ENCODE measurements at places on chromosomes 16 and 17. TPM values are rescaled to one million over a fixed set of nuclear protein-coding genes. Genes with fewer than 3 reads are reported as not detected.

- DNase-seq: no peak
Measured at GRCh38 chr17:42399121-42399520, 10.9 kb upstream of the STAT3 start.

Gene ESRP2
- 67.0 TPM for total RNA-seq

DNA sequence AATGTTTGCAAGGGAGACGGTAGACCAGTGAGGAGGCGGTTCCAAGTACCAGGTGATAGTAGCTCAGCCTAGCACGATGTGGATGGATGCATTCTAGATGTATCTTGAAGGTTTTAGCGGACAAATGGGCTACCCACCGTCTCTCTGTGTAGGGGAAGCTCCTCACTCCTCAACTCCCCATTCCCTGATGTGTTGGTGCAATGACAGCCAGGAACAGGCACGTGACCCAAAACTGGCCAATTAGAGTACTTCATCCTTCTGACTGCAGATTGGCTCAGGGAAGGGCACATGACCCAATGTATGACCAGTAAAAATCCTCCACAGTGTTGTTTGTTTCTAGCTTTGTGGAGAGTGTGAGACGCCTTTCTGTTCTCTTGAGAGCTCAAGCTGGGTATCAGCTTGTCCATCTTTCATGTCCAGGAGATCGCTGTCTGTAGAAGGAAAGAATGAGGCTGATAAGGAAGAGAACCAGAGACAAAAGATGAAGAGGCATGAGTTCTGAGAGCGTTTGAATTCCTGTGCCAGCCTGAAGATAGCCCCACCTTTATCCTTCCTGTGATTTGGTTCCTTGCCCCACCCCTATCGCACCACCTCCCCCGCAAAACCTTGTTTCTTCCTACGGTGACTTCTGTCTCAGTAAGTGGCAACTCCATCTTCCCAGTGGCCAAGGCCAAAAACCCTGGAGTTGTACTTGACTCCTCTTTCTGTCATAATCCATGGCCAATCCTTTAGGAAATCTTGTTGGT lies 2.3 kb upstream of the BORCS6 start:
- peak; percentile 94 for DNase-seq

DNA sequence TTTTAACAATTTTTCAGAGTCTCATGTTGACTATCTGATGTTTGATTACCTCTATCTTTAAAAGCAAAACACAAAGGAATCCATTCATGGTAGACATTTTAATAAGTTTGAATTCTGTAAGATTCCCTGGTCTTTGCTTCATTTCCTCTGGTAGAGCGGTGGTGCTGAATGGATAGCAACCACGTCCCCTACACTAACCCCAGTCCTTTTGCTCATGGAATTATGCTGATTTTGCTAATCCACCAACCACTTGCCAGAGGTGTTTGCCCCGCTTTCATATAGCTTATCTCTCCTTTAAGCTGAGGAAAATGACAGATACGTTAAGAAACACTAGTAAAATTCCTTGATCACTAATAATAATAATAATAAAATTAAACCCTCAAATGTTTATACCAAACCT lies 9.5 kb downstream of the KCNJ16 start:
- DNase-seq: no peak

GRCh38 chr17:50199803-50200456 lies 1.5 kb downstream of the COL1A1 start:
- DNase-seq: peak; percentile 94

DNA sequence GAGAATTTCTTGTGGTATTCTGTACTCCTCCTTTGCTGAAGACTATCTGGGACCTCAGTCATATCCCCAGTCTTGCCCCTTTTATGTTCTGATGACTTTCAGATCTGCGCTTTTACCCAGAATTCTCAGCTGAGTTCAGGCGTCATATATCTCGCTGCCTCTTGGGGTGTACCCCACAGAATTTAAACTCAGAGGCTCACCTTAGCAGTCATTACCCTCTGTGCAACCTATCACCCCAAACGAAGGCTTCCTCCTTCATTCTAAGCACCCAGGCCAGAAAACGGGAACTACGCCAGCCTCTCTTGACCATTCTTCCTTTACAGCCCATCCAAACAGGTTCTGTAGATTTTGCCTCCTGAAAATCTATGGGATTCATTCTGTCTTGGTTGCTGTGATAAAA lies 574.8 kb upstream of the C16orf82 start:
- DNase-seq: no peak

Gene IRX6
- 0.17 TPM for total RNA-seq

DNA sequence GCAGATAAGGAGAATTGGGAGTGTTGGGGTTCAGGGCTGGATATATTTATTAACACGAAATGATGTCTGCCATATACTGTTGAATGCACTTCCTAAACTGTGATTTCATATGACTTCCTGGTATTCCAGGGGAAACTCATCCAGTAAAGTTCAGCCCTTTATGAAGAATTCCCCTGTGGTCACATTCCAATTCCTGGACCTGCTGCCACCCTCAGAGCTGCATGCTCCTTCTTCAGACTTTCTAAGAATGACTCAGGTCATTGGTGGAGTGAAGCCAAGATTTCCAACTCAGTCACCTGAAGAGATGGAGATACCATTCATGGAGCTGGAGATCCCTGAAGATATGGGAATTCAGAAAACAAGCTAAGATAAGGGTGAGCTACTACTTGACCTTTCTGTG lies 114.2 kb upstream of the TMEM97 start:
- DNase-seq: no peak

Gene CPHXL2
- total RNA-seq: not detected

DNA sequence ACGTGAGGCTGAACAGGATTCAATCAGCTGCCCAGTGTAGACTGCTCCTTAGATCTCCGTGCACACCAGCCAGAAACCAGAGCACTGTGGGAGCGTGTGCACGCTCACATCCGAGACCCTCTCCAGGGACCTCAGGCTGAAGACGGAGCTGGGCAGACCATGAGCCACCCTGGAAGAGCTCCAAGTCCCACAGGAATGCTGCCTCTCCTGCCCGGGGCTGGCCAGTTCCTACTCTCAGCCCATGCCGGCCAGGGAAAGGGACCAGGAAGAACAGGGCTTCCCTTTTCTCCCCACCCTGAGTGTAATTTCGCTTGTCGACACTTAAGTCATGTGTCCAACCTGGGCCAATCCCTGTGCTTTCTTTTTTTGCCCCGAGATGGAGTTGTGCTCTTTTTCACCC lies 6.9 kb downstream of the ALYREF start:
- DNase-seq: no peak

Gene SLC12A3
- 0.20 TPM for total RNA-seq

- DNase-seq: no peak
Measured at GRCh38 chr16:69350536-69351133, 951 bp downstream of the TMED6 start.

Gene KANSL1
- total RNA-seq: 88.1 TPM

GRCh38 chr17:57037411-57037810 lies 47.6 kb upstream of the AKAP1 start:
- no peak for DNase-seq

Gene HBA2
- total RNA-seq: 30.0 TPM

- no peak for DNase-seq
Measured at GRCh38 chr16:1010815-1011214, 29.2 kb downstream of the SOX8 start.

Gene PNMT
- total RNA-seq: 1.8 TPM

DNA sequence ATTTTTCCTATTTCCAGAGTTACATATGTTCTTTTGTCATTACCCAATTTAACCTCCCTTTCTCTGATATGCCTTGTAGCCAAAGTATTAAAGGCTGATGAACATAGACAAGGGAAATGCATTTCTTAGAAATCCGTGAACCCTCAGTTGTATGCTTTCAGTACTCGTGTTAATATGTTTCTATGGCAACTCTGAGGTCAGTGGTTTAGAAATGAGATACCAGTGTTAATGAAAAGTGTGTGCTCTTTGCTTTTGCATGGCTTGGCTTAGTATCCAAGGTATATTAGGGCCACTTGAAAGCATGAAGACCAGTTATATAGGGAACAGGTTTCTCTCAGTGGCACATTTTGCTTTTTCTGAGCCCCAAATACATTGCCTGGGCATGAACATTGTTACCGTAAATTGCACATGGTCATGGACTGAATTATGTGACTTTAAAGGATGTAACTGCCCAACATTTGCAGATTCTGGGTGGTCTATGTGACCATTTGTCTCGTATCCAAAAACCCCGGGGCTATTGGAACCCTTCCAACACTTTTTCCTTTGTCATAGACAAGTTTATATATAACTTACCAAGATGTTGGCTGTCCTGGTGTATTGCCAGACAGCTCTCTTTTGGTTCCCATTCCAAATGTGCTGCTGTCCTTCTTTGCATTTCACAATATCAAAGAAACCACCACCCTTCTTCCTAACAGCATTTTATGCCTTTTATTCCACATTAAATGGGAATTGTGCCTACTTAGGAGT lies 17.5 kb downstream of the ABHD15 start:
- no peak for DNase-seq

DNA sequence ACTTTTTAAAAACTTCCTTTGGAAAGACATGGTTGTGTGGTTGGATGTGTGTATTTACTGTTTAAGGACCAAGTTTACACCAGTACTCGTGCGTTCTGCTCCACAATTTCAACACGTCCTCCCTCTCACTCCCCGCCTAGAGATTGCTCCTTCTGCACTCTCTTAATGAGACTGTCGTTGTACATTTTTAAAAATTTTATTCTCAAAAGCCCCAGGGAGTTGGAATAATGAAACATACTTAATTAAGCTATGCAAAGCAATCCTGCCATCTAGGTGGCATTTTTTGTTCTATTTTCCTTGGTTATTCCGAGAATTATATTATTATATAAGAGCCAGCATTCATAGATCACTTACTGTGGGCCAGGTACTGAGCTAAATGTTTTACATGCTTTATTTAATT lies 264.5 kb downstream of the GRIN2A start:
- DNase-seq: no peak

- DNase-seq: no peak
Measured at GRCh38 chr16:21685034-21685455, 21.3 kb downstream of the OTOA start.

Gene CMTM2
- not detected for total RNA-seq

Gene KCNJ18
- not detected for total RNA-seq
